ENCODE measurements at places on chromosomes 7 and 10. TPM values are rescaled to one million over a fixed set of nuclear protein-coding genes. Genes with fewer than 3 reads are reported as not detected.

The COL17A1 gene
- total RNA-seq, result not detected

The PWWP2B gene
- total RNA-seq, result 19.2 TPM

The GTPBP4 gene
- total RNA-seq, result 53.7 TPM

The HTR7 gene
- total RNA-seq, result 0.08 TPM
